ENCODE measurements at places on chromosomes 2 and 18.

- no peak overlapping the region for H3K4me3 ChIP-seq
- H3K27ac ChIP-seq: no peak overlapping the region
- H3K36me3 ChIP-seq: peaks cover 9% of the 10 kb centered on the region
- DNase-seq: no peak
These were observed 44.2 kb downstream of the TTC27 start for GRCh38 chr2:32671885-32672533.

GRCh38 chr2:189685540-189686229 lies 11.2 kb downstream of the ANKAR start:
- no peak overlapping the region for H3K27ac ChIP-seq
- no peaks in the 10 kb centered on the region for H3K4me1 ChIP-seq
- H3K4me3 ChIP-seq: no peak overlapping the region
- no peaks in the 10 kb centered on the region for H3K36me3 ChIP-seq
- no peak for DNase-seq

- no peaks in the 10 kb centered on the region for H3K27me3 ChIP-seq
- H3K4me1 ChIP-seq: peaks cover 6% of the 10 kb centered on the region
- no peak overlapping the region for H3K4me3 ChIP-seq
- DNase-seq: no peak
- no peaks in the 10 kb centered on the region for H3K36me3 ChIP-seq
These were observed 1.6 kb upstream of the RAB11FIP5 start for GRCh38 chr2:73114273-73114867.

DNA sequence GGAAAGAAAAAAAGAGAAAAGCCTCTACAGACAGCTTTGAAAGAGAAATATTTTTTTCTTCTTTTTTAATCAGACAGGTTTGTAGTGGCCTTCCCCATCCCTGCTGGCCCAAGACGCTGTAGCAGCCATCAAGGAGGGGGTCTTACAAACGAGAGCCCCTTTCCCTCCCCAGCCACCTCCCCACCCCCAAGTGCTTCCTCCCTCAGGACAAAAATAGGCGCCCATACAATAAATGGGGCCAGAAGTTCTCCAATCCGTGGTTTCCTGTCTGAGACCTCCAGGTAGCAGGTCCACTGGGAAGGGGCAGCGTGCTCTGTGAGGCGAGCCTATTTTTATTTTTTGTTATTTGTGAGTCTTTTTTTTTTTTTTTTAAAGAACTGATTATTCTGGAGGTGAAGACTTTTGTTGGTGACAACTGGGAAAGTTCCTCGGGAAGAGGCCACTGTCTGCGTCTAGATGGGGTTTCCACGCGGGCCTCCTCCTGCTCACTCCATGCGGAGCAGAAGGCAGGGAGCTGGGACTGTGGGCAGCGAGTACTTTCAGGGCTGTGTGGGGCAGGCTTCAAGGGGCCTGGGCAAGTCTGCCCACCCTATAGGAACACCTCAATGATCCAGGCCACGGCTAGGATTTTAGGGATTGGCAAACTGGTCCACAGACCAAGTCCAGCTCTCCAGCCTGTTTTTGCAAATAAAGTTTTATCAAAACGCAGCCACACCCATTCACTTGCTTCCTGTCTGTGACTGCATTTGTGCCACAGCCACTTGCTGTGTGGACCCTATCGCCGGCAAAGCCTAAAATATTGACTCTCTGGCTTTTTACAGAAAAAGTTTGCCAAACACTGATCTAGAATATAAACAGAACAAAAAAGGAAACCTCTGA lies 139.6 kb downstream of the CTIF start:
- H3K4me1 ChIP-seq: no peaks in the 10 kb centered on the region
- no peaks in the 10 kb centered on the region for H3K27me3 ChIP-seq
- H3K4me3 ChIP-seq: no peak overlapping the region
- DNase-seq: no peak
- no peak overlapping the region for H3K27ac ChIP-seq
- no peaks in the 10 kb centered on the region for H3K36me3 ChIP-seq

DNA sequence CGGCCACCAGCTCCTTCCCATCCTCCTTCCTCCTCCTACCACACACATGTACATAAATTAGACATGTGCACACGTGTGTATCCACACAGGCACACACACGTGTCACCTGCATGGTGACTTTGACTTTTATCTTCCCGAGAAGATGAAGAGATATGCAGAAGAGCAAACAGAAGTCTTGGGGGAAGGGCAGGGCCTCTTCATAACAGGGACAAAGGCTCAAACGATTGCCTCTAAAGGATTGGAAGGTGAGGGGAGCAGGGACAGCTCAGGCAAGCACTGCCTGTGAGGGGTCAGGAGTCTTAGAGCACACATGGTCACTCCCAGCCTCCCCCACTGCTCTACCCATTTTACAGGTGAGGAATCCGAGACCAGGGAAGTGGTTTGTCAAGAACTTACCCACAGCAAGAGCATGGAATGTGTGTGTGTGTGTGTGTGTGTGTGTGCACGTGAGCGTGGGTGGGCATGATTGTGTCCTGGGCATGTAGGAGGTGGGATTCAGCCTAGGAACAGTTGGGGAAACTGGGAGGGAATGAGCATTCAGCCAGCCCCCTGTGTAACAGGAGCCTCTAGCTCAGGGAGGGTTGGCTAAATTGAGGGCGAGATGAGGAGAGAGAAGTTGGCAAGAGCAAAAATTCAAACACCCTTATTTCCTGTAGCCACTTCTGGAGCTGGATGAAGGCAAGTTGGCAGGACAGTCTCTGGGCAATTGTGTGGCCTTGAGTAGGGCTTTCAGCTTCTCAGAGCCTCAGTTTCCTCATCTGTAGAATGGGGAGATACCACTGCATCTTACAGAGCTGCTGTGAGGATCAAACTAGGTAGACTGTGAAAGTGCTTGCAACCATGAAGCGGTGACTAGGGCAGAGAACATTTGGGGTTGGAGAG lies 24.2 kb downstream of the CIB4 start:
- H3K4me1 ChIP-seq: peaks cover 4% of the 10 kb centered on the region
- H3K27me3 ChIP-seq: no peaks in the 10 kb centered on the region
- DNase-seq: no peak
- no peaks in the 10 kb centered on the region for H3K36me3 ChIP-seq

- no peaks in the 10 kb centered on the region for H3K27me3 ChIP-seq
- no peaks in the 10 kb centered on the region for H3K4me1 ChIP-seq
- peak overlapping the region; percentile 68 for H3K27ac ChIP-seq
- H3K4me3 ChIP-seq: no peak overlapping the region
- peak; percentile 37 for DNase-seq
These were observed 40.1 kb downstream of the ARHGAP25 start for GRCh38 chr2:68774569-68775271.

GRCh38 chr2:23436346-23437098 lies 51.5 kb downstream of the KLHL29 start:
- H3K27me3 ChIP-seq: no peaks in the 10 kb centered on the region
- H3K36me3 ChIP-seq: peaks cover under 1% of the 10 kb centered on the region
- H3K4me3 ChIP-seq: no peak overlapping the region
- no peaks in the 10 kb centered on the region for H3K4me1 ChIP-seq

DNA sequence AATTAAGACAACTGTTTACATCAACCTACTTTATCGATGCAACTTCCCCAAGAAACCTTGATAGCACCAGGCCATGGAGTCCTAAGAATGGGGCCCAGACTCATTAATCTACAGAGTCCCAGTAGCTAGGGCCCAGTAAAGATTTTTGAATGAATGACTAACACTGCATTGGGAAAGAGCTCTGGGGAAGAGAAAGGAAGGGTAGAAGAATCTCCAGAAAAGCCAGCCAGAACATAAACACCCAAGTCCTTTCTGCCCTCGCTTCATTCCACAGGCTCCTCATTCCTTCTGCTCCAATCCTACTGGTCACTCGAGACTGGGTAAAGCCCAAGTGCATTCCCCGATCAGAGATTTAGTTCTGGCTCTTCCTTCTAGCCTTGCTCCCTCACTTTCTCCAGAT lies 44.3 kb downstream of the CYRIA start:
- no peaks in the 10 kb centered on the region for H3K4me1 ChIP-seq
- H3K27me3 ChIP-seq: no peaks in the 10 kb centered on the region
- no peak overlapping the region for H3K27ac ChIP-seq
- DNase-seq: no peak

GRCh38 chr18:6963452-6964097 lies 154.0 kb downstream of the LAMA1 start:
- H3K4me3 ChIP-seq: no peak overlapping the region
- no peaks in the 10 kb centered on the region for H3K36me3 ChIP-seq
- H3K4me1 ChIP-seq: no peaks in the 10 kb centered on the region
- no peak overlapping the region for H3K27ac ChIP-seq

- H3K4me1 ChIP-seq: no peaks in the 10 kb centered on the region
- no peak overlapping the region for H3K27ac ChIP-seq
- no peak for DNase-seq
- H3K27me3 ChIP-seq: no peaks in the 10 kb centered on the region
These were observed 191.3 kb downstream of the SLC39A10 start for GRCh38 chr2:195848119-195848899.

DNA sequence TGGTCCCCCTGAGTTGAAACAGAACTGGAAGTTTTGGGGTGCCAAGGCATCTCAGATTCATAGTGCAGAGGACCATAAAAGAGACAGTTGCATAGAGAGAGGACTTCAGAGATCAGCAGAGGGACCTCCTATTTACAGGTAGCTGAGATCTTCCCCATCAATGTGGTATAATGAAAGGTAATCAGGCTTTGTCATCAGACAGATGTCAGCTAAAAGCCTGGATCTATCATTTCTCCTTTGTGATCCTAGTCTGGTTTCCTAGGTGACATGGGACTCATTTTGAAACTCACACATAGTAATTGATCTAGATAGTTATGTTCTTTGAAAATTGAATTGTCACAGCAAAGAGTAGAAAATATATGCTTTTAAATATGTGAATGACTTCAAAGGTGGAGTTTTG lies 443.5 kb upstream of the MAP2 start:
- no peaks in the 10 kb centered on the region for H3K27me3 ChIP-seq
- no peak for DNase-seq
- H3K4me1 ChIP-seq: no peaks in the 10 kb centered on the region
- H3K4me3 ChIP-seq: no peak overlapping the region
- no peaks in the 10 kb centered on the region for H3K36me3 ChIP-seq

DNA sequence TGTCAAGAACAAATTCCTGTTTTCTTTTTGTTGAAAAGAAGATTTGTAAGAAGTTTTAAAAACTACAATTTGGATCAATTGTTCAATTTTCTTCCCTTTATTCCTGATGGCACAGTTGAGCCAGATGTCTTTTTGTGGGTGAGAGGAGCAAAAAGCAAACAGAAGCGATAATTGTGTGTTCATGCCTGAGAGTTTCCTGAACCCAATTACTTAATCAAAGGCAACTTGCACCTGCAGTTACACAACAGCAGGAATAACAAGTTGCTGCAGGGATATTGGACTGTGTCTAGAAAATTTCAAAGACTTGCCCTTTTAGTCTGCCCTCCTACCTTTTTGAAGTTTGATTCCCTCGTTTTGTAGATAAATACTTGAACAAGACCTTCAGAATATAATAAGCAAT lies 383.6 kb downstream of the DSEL start:
- H3K4me1 ChIP-seq: no peaks in the 10 kb centered on the region
- H3K36me3 ChIP-seq: no peaks in the 10 kb centered on the region
- no peak for DNase-seq
- no peak overlapping the region for H3K4me3 ChIP-seq
- H3K27ac ChIP-seq: no peak overlapping the region
- H3K27me3 ChIP-seq: no peaks in the 10 kb centered on the region

GRCh38 chr2:15643791-15644585 lies 52.3 kb downstream of the DDX1 start:
- no peaks in the 10 kb centered on the region for H3K4me1 ChIP-seq
- no peak overlapping the region for H3K27ac ChIP-seq
- H3K27me3 ChIP-seq: no peaks in the 10 kb centered on the region
- H3K36me3 ChIP-seq: no peaks in the 10 kb centered on the region
- no peak for DNase-seq
- H3K4me3 ChIP-seq: no peak overlapping the region

Measured in tibial nerve (tissue), 4 donors.